Umbilical cord (tissue), 2 donors: ENCODE measurements at places on chromosomes 6 and 20.

DNA sequence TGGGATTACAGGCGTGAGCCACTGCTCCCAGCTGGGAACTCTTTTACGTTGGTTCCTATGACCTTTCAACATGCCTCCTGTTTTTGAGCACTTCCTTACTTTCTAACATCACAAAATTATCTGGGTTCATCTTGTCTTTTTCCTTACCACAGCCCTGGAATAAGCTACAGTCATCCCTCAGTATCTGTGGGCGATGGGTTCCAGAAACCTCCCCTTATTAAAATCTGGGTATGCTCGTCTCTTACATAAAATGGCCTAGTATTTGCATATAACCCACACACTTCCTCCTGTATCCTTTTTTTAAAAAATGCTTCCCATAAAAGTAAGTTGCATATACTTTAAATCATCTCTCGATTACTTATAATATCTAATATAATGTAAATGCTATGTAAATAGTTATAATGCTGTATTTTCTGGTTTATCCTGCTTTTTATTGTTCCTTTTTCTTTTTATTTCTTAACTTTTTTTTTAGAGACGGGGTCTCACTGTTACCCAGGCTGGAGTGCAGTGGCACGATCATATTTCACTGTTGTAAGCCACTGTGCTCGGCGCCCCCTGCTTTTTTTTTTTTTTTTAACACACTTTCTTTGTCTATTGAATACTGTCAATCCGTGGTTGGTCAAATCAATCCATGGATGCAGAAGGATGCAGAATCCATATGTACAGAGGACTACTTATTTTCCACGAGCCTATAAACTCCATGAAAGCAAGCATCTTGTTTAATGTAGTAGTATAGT, 9.2 kb downstream of the RPF2 start:
- DNase-seq = no peak

GRCh38 chr20:52433326-52434040, 241.9 kb upstream of the ZFP64 start:
- DNase-seq = no peak

DNA sequence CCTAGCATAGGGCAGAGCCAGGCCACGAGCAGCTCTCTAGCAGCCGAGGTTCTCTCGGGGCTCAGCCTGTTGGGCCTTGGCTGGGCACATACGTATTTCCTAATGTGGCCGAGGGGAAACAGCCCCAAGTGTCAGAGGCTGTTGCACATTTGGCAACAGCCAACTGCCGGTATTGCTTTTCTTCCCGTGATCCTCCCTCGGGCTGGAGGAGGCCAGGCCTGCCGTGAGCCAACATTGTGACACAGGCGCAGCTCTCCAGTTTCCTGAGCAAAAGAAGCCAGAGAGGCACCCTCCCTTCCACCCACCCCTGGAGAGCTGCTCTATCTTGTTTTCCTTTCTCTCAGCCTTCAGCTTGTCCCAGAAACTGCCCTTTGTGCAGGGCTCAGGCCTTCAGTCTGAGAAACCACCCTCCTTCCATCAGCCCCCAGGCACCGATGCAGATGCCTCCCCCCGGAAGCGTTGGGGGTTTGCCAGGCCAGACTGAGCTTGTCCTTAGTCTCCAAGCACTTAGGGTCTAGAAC, 5.1 kb upstream of the BPI start:
- peak; percentile 85 for DNase-seq

GRCh38 chr6:149904661-149905370, 6.9 kb upstream of the RAET1E start:
- DNase-seq = no peak

GRCh38 chr6:116512734-116513133, 1.3 kb downstream of the CALHM5 start:
- peak; percentile 17 for DNase-seq

DNA sequence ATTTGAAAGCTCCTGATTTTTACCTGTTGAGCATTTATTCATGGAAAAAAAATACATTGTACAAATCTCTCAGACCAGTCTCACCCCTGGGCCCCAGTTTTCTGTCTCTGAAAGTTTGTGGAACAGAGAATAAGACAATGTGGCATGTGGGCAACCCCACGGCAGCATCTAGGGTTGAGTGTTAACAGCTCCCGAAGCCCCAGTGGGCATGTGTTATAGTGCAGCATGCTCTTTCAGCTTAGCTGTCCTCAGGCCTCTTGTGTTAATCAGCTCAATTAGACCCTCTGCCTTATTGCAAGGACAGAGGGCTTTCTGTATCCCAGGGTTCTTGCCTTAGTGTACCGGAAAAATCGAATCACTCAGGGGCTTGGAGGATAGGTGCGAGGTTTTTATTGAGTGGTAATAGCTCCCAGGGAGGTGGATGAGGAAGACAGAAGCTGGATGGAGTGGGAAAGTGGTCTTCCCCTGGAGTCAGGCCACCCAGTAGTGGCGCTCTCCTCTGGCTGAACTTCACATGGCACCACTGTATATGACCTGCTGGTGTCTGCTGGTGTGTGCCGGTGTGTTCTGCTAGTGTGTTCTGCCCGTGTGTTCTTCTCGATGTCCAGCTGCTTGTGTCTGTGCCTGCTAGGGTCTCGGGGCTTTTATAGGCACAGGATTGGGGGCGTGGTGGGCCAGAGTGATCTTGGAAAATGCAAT, 382.8 kb downstream of the EPM2A start:
- DNase-seq = no peak

- no peak for DNase-seq
Measured at GRCh38 chr20:63080811-63081210, 74.0 kb upstream of the BHLHE23 start.

GRCh38 chr6:18269253-18269652, 4.9 kb upstream of the DEK start:
- no peak for DNase-seq

GRCh38 chr6:81772741-81773140, 20.3 kb upstream of the TENT5A start:
- DNase-seq = no peak

GRCh38 chr20:44403194-44404112, 48.0 kb downstream of the HNF4A start:
- DNase-seq = no peak

DNA sequence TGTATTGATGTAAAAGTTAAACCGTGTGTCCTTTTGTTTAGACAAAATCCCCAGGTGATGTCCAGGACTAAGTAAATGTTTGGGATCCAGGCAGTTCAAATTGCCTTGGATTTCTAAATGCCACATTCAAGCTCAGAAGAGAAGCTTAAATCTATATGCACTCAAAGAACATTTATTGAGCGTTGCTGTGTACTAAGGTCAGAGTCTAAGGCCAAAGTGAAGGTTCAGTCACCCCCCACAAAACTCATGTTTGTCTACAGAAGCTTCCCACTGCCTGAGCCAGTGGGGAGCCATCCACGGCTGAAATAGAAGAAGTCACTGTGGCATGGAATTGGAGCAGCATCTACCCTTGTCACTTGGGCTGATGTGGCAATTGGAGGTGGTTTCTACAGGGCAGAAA, 70.7 kb upstream of the INSM1 start:
- no peak for DNase-seq

DNA sequence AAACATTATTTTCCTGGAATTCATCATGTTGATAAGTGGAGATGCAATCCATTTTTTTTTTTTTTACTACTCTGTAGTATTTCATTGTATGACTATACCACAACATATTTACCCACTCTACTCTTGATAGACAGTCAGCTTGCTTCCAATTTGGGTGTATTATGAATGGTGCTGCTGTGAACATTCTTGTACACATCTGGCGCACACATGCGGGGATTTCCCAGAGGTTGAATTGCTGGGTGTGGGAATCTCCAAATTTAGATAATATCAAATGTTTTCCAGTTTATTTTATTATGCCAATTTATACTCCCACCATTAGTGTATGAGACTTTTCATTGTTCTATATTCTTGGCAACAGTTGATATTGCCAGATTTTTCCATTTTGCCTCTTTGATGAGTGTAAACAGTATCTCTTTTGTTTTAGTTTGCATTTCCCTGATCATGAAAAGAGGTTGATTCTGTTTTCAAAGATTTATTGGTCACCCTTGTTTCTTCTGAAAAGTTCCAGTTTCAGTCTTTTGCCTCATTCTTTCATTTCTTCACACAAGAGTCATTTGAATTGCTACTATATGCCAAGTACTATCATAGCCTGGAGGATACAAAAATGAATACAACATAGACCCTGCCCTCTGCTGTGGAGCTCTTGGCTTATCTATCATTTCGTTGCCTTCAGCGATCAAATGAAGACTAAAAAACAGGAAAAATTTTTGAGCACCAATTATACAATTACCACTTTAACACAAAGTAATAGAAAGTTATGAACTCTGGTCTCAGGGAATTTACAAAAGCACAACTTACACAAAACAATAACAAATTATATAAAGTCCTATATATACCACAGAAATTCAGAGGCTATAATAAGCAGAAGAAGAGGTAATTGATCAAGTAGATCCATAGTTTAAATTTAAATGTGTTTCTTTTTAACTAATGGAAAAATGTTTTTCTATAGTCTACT, 17.1 kb upstream of the NCOA7 start:
- no peak for DNase-seq

- no peak for DNase-seq
Measured at GRCh38 chr20:44268802-44269201, 21.7 kb downstream of the GDAP1L1 start.

DNA sequence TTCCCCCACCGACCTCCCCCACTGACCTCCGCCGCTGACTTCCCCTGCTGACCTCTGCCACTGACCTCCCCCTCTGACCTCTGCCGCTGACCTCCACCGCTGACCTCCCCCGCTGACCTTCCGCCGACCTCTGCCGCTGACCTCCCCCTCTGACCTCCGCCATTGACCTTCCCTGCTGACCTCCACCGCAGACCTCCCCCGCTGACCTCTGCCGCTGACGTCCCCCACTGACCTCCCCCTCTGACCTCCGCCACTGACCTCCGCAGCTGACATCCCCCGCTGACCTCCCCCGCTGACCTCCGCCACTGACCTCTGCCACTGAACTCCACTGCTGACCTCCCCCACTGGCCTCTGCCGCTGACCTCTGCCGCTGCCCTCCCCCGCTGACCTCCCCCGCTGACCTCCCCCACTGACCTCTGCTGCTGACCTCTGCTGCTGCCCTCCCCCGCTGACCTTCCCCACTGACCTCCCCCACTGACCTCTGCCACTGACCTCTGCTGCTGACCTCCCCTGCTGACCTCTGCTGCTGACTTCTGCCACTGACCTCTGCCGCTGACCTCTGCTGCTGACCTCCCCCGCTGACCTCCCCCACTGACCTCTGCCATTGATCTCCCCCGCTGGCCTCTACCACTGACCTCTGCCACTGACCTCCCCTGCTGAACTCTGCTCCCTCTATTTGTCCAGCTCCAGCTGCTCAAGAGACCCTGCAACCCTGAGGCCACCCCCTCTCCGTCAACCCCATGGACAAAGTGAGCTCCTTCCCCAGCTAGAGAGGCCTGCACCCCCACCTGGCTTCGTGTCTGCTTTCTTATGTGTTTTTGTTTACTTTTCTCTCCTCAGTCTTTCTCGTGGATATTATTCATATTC, 91.4 kb upstream of the AFDN start:
- peak; percentile 52 for DNase-seq

GRCh38 chr6:151875524-151875923, 68.0 kb downstream of the ESR1 start:
- DNase-seq = no peak

- peak; percentile 19 for DNase-seq
Measured at GRCh38 chr20:34300809-34301586, 2.2 kb downstream of the AHCY start.

GRCh38 chr6:43089467-43089866, 13.4 kb downstream of the PTK7 start:
- DNase-seq = no peak

DNA sequence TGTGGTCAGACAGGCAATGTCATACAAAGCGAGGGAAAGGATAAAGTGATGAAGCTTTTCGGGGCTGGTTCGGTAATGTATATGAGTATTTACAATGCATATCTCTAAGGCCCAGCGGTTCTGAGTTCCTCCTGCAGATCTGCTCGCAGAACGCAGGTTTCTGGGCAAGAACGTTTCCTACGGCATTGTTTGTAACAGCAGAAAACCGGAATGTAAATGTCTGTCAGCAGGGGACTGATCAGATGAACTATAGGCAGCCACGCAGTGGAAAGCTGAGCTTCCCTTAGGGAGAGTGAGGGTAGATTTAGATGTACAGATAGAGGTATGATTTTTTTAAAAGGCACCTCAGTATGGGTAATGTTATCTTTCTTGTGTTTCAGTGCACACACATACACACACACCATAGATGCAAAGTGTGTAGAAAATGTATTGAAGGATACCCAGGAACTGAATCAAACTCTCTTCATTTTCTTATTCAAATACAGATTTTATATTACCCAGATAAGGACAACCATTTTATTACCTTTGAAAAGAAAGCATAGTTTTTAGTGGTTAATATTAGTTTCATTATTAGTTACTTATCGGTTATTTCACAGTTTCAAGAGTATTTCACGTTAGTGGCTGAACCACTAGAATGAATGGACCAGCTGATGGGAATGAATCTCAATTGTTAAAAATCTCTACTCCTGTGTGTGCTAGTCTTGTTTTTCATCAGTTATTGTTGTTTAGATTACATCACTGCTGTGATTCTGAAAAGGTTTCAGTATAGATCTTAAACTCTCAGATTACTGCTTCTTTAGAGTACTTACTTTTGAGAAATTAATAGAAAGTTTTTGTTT, 56.2 kb downstream of the SNX9 start:
- no peak for DNase-seq

DNA sequence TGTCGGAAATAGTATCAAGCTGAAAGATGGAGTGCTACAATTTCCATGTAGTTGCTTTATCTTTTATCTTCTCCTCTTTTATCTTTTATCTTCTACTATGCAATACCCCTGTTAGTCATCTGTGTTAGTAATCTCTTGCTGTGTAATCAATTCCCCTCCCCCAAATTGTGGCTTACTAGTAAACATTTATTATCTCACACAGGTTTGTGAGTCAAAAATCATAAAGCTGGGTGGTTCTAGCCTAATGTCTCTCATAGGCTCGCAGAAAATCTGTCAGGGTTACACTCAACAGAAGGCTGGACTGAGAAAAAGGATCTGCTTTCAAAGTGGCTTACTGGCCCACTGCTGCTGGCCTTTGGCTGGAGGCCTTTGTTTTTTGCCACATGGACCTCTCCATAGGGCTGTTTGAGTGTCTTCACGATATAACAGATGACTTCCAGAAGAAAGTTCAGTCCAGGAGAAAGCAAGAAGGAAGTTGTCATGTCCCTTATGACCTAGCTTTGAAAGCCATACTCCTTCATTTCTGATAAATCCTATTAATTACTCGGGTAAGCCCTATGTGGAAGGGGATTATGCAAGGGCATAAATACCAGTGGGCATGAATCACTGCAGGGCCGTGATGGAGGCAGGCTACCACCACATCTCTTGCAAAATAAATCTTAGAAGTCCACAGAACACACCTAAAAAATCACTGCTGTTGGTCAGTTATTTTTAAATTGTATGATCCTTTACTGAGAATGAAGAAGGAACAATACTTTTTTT, 24.5 kb upstream of the PTCHD4 start:
- DNase-seq = peak; percentile 9

- DNase-seq = no peak
Measured at GRCh38 chr6:139153855-139154254, 19.0 kb downstream of the HECA start.

DNA sequence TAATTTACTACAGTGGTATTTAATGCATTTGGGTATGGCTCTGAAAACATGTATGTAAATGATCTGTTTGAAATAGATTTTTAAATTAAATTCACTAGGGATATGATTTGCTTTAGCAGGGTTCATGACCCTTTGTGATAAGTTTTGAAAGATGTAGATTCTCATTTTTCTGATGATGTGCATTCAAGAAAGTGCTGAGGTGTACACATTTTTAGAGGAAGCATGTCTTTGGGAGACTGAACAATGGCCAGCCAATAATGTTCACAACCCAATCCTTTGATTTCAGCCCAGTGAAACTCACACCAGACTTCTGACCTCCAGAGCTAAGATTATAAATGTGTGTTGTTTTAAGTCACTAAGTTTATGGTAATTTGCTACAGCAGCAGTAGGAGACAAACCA, 71.1 kb downstream of the TMEM244 start:
- no peak for DNase-seq
